Left ventricle myocardium superior (tissue), 1 donor: ENCODE measurements at places on chromosomes 13 and 19.

DNA sequence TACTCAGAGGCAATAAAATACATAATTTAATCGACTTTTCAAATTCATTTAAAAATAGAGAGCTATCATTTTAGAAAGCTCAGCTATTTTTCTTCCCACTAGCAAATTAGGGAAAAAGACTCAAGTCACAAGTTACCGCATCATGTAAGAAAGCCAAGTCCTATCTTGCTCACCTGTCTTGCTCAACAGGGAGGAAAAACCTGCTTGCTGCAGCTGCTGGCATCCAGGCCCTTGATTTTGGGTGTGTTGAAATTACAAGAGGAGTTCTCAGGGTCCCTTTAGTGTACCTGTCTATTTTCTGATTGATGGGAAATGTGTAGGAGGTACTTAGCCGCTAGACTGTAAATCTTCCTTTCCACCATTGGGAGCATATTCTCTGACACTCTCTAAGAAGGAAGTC lies 22.2 kb downstream of the SLC10A2 start:
- DNase-seq, result no peak

DNA sequence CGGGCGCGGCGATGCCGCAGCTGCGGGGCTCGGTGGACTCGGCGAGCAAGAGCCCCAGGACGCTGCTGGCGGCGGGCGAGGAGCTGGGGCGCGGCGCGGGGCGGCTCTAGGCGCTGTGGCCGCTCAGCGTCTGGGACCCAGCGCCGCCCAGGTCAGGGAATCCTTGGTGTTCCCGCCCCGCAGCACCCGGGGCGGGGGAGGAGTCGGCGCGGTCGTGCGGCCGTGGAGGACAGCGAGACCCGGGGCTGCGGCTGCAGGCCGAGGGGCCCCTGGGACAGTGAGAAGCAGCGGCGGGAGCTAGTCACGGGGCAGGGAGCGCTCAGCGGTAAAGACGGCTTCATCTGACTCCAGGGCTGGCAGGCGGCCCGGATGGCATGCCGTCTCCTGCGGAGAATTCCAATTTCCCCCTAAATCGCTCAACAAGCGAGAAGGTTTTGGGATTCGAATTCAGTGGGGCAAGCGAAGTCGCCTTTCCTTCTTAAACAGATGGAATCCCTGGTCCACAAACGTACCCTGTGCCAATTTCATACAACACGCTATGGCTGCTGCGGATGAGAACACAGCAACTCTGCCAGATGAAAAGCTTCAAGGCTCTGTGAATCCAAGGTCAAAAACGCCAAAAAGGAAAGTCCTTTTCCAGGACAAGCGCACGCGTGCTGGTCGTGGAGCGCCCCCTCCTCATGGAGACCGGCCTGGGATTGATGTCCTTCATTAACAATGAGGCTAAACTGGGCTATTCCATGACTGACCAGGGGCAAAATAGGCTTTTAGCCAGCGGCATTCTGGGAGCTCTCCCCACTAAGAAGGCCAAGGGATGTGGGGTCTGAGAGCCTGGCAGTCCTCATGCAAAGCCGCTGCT lies 4.2 kb upstream of the ZSCAN4 start:
- peak; percentile 80 for DNase-seq

DNA sequence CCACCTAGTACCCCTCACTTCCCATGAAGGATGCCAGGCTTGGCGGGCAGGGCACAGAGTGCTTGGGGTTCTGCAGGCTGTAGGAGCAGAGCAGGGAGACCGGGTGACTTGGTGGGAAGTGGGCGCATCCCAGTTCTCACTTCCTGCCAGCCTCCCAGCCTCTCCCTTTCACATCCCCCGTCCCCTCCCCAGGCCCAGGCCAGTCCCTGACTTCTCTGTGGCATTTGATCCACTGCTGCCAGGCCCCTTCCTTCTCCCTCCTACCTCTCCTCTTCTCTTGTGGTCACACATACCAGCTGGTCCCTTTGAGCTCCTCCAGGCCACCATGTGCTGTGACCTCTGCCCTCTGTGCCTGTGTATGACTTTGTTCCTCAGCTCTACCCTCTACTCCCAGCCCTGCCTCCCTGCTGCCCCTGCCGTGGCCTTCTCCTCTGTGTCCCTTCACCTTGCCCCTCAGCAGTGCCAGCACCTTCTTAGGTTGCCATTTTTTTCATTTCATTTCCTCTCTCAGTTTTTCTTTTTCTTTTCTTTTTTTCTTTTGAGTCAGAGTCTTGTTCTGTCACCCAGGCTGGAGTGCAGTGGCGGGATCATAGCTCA lies 19.5 kb downstream of the MYO1F start:
- DNase-seq, result no peak

DNA sequence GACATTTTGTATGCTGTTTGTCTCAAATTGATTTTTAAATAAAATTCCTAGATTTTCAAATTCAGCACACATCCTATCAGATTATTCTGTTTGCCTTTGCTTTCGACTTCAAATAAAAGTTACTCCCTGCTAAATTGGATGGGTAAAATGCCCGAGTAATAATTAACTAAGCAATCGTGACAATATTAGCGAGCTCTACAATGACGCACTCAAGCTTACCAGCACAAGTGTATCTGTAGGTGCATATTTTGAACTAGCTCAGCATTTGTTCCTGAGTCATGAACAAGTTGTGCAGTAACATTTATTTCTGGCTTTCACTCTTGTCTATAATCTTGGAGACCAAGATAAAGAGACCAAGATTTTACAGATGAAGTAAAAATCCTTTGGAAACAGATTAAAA lies 113.4 kb downstream of the UBL3 start:
- DNase-seq, result no peak

DNA sequence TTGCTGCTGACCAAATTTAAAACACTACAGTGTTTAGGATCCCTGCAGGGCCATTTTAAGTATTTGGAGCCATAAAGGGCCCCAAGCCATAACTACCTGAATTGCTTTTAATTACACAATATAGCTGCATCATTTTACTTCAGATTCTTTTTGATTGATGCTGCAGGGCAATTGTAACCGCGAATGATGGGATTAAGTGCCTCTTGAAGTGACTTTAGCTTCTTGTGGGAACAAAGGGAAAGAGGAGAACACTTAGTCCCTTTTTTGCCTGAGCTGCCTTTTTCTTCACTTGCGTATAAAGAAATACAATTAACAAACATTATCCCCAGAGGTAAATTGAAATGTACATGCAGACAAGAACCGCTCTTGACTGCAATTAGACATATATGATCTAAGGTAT lies 228.5 kb downstream of the ZIC5 start:
- no peak for DNase-seq

GRCh38 chr19:51173681-51174080 lies 31.6 kb downstream of the SIGLEC7 start:
- no peak for DNase-seq

DNA sequence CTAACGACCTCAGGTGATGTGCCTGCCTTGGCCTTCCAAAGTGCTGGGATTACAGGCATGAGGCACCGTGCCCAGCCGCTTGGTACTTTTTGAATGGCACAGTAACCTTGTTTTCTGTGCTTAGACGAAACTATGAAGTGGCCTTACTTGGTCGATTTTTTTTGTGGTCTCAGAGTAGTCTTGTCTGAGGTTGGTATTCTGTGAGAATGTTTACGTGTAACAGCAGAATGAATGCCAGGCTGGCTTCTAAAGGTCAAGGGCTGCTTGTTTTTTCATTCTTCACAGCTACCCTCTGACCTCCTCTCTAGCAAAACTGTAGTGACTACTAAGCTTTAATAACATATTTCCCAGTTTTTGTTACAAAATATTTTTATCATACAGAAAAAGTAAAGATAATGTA lies 313.3 kb downstream of the GPC6 start:
- no peak for DNase-seq

GRCh38 chr13:112932971-112933370 lies 36.0 kb upstream of the MCF2L start:
- DNase-seq, result no peak

DNA sequence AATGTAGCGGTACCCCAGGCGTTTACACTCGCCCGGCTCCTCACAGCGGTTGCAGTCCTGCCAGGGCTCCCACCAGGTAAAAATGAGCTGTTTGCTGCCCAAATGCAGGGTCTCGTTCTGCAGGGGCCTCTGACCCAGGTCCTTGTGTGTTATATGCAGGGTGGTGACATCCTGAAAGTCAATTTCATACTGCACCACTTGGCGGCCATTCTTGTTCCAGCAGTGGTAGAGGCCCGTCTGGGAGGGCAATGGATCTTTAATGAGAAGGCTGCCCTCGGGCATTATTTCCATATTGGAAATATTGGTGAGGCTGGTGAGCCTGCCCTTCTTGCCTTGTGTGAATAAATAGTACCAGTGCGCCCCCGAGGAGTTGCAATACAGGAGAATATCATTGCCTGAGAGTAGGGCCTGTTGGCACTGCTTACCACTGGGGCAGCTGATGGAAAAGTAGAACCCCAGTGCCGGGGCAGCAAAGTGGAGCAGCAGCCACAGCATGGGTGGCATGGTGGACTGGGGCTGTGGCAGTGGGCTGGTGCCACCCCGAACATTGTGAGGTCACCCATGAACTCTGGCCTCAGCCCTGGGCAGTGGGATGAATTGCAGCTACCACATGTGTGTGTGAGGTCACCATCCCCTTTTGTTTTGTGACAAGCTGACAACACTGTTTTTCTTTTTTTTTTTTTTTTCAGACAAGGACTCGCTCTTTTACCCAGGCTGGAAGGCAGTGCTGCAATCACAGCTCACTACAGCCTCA lies at the start of gene FAM187B:
TSS of gene FAM187B (minus strand) at position 563 of the 754 bp plus-strand sequence. CDS start at position 504, 59 bp downstream.
- no peak for DNase-seq

GRCh38 chr13:48562296-48563066 lies 29.6 kb upstream of the RCBTB2 start:
- DNase-seq, result no peak

DNA sequence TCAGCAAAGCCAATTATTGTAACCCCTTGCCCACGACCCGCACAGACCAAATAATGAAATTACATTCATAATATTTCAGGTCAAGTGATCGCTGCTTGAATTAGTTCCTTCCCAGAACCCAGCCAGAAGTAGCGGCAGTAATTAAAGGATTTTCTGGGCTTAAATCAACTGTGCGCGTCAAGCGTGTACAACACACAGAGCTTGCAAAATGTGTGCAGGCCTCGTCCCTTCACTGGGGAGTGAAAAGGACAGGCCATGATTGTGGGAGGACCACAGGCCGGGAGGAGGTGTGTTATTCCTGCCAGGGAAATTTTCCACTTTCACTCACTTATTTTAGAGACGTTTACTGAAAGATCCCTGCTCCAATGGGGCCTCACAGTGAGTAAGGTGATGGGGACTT lies 84.9 kb downstream of the CHST8 start:
- DNase-seq, result no peak

DNA sequence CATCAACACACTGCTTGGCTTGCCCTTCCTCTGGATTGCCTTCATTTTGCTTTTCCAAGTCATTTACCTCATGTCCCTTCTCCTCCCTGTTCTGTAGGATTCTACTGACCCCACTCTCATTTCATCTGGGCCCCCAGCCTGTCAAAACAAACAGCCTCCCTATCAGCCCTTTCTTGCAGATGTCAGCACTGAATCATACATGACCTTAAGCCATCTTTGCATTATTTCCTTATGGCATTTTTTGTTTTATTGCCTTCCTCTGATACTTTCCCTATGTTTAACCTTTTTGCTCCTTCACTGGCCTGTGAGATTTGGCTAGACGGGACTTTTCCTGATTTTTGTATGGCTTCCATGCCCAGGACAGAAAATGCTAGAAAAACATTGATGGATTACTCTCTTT lies 8.7 kb downstream of the LRCH1 start:
- DNase-seq, result no peak

DNA sequence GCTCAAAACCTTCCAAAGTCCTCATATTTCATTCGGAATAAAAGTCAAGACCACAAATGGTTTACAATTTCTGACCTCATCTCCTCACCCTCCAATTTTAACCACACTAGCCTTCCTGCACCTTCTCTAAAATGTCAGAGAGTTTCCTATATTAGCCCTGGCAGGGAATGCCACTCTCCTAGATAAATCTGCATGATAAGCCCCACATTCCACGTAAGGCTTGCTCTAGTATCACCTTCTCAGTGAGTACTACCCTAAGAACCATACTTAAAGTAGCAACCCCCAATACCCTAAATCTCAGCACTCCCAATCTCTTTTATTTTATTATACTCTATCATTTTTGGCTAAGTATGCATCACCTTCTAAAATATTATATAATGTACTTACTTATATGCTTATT lies 100.5 kb upstream of the SLITRK5 start:
- DNase-seq, result no peak

GRCh38 chr13:27621116-27621365 lies 651 bp upstream of the POLR1D start:
- no peak for DNase-seq

- DNase-seq, result no peak
Observed at GRCh38 chr13:93709506-93710244, 483.1 kb downstream of the GPC6 start.

GRCh38 chr19:38831142-38831605 lies 420 bp downstream of the ECH1 start:
- DNase-seq, result peak; percentile 87

- no peak for DNase-seq
Observed at GRCh38 chr13:84917252-84917878, 881.9 kb downstream of the SLITRK6 start.

- DNase-seq, result peak; percentile 68
Observed at GRCh38 chr19:19081642-19082151, 17.9 kb downstream of the SLC25A42 start.

GRCh38 chr13:65660731-65661130 lies 1569.4 kb downstream of the PCDH9 start:
- no peak for DNase-seq

- DNase-seq, result no peak
Observed at GRCh38 chr19:44278181-44278690, 18.6 kb downstream of the ZNF233 start.

DNA sequence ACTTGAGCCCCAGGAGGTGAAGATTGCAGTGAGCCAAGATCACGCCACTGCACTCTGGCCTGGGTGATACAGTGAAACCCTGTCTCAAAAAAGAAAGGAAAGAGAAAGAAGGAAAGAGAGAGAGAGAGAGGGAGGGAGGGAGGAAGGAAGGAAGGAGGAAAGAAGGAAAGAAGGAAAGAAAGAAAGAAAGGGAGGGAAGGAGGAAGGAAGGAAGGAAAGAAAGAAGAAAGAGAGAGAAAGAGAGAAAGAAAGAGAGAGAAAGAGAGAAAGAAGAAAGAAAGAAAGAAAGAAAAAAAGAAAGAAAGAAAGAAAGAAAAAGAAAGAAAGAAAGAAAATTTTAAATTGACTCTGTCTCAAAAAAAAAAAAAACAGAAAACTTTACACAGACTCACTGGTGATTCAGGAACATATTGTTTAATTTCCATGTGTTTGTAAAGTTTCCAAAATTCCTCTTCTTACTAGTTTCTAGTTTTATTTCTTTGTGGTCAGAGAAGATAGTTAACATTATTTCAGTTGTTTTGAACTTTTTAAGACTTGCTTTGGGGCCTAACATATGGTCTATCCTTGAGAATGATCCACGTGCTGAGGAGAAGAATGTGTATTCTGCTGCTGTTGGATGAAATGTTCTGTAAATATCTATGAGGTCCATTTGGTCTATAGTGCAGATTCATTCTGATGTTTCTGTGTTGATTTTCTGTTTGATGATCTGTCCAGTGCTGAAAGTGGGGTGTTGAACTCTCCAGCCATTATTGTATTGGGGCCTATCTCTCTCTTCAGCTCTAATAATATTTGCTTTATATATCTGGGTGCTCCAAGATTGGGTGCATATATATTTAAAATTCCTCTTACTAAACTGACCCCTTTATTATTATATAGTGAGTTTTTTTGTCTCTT lies 204.4 kb upstream of the SERP2 start:
- no peak for DNase-seq

- DNase-seq, result no peak
Observed at GRCh38 chr13:100214886-100215285, 126.0 kb downstream of the PCCA start.

GRCh38 chr13:72849571-72849970 lies 67.6 kb downstream of the PIBF1 start:
- no peak for DNase-seq

GRCh38 chr13:100513987-100514670 lies 74.5 kb downstream of the GGACT start:
- no peak for DNase-seq

- no peak for DNase-seq
Observed at GRCh38 chr13:108402850-108403249, 133.3 kb downstream of the TNFSF13B start.
